ENCODE measurements at places on chromosomes 3 and 15.

DNA sequence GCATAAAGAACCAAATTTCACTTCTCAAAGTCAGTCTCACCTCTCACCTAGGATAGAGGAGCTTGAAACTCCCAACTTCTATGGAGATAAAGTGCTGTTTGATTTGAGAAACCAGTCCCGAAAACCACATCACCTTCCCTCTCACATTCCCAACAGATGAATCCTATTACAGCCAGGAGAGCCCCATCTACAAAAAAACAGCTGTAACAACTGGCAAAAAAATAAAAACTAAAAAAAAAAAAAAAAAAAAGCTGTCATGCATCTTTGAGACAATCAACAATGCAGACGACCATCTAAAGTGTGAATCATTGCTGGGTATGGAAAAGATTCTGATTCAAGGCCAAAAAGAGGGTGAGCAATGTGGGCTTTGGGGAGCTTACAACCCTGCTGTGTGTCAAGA lies 23.8 kb downstream of the HOMER2 start:
- no peak for DNase-seq

DNA sequence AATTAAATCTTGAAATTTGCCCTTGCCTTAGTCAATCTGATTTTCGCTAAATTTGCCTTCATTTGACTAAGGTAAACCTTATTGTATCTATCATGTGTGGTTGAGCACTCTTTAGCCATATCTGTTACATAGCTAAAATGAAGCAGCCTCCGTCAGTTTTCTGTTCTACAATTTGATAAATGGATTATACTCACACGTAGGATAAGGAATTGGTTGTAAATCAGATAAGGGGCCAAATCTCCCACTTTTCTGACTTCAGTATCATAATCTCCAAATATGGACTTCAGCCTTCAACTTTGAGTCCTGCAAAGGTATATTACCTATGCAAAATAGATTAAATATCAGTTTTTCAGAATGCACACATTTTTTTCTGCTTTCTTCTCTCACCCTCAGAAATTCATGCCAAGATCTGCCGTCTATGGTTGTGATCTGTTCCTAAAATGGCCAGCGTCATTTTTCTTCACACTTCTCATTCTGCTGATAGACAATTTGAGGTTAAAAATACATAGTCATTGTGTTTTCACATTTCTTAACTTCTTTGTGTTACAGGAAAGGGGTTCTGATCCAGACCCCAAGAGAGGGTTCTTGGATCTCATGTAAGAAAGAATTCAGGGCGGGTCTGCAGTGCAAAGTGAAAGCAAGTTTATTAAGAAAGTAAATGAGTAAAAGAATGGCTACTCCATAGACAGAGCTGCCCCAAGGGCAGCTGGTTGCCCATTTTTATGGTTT lies 36.9 kb downstream of the RAB8B start:
- DNase-seq, result no peak

DNA sequence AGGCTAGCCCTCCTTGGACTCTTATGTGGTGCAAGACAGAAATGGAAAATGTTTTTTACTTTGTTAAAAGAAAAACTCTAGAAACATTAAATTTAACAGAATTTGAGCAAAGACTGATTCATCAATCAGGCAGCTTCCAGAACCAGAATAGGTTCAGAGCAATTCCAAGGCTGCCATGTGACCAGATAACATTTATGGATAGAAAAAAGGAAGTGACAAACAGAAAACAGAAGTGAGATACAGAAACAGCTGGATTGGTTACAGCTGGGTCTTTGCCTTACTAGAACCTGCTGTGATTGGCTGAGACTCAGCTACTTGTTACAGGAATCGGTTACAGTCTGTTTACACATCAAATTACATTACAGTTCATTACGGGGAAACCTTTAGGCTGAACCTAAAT lies 22.5 kb upstream of the OTOL1 start:
- no peak for DNase-seq

DNA sequence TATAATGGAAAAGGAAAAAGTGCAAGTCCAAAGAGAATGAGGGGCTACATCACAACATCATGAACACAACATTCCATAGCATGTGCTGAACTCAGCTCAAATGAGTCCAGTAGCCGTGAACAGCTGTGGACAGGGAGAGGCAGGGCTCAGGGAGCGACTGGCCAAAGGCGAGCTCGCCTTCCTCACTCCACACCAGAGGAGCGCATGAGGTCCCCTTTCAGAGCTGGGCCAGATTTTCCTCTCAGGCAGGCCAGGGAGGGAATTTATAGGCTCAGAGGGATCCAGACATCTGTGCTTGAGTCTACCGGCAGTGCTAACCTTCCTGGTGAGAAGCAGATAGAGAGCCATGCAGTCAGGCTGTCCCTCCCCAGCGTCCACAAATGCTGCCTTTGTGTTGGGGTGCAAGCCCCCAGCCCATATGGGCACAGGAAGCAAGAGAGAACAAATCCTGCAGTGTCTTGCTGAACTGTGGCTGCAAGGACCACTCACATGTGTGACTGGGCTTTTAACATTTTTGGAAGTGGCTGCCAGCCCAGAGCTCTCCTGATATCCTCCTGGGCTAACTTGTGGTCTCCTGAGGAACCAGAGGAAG lies 32.5 kb downstream of the ARHGEF3 start:
- no peak for DNase-seq

GRCh38 chr15:37837276-37837675 lies 97.2 kb upstream of the TMCO5A start:
- DNase-seq, result no peak

GRCh38 chr3:140585828-140586227 lies 92.0 kb upstream of the TRIM42 start:
- DNase-seq, result no peak

GRCh38 chr3:13879946-13880810 lies at the start of gene WNT7A:
Gene WNT7A (minus strand): TSS chr3:13880071. CDS start chr3:13879816, 255 bp downstream.
- peak; percentile 77 for DNase-seq

- no peak for DNase-seq
These were observed 60.8 kb upstream of the ARHGEF26 start for GRCh38 chr3:154060238-154061000.

GRCh38 chr15:64842096-64842939 lies 603 bp downstream of the PLEKHO2 start:
- peak; percentile 41 for DNase-seq

DNA sequence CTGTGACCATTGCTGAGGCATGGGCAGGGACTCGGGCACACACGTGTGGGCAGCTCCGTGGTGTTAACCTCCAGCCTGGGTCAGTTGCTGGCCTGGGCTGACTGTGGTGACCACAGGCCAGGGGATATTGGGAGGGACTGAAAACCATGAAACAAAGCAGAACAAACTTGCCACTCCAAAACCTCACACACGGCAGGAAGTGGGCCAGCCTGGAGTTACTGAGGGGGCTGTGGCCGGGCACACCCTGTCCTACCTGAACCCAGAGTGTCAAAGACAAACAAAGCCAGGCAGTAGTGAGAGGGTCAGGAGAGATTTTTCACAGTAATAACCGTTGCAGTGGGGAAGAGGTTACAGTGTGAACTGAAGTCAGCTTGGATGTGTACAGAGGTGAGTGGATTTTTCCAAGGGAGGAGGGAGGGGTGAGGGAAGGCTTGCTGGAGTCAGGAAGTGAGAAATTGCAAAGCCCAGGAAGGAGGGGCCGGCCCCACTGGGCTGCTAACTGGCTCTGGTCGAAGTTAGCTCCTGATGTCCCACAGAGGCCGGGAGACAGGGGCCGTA lies 40.0 kb upstream of the ATP10A start:
- DNase-seq, result no peak

GRCh38 chr15:35145336-35145735 lies 60.2 kb upstream of the NANOGP8 start:
- DNase-seq, result no peak

DNA sequence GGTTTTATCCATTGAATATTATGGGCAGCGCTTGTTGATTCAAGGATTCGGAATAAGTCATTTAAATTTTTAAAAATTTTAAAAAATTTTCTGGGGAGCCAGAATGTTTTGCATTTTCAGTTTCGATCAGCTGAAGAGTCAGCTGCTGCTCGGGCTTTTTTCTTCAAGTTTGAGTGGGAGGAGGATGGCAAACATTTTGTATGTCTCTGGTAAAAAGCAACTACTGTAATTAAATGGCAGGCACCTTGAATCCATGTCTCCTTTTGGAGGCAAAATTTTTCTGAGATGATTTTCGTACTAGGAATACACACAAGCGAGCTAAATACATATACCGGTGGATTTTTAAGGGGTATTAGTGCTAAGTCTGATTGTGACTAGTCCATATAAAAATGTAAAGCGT lies 612 bp downstream of the C3orf38 start:
- DNase-seq, result peak; percentile 43

GRCh38 chr3:136279092-136279491 lies 29.0 kb downstream of the PCCB start:
- no peak for DNase-seq

DNA sequence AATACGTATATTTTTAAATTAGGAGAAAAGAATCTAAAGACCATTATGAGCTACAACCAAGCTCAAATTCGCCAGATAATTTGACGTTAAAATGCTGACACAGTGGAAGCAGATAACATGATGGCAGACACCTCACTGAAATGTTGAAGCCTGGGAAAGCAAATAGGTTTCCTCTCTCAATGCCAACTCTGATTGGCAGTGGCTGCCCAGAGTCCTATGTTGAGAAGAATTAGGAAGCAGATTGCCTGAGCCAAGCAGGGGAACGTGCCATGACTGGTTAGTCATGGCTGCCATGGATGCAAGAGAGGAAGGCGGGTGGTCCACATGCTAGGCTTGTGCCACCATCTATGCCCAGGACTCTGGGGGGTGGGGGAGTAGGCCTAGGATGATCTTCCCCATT lies 3.2 kb downstream of the UNC45A start:
- DNase-seq, result no peak

DNA sequence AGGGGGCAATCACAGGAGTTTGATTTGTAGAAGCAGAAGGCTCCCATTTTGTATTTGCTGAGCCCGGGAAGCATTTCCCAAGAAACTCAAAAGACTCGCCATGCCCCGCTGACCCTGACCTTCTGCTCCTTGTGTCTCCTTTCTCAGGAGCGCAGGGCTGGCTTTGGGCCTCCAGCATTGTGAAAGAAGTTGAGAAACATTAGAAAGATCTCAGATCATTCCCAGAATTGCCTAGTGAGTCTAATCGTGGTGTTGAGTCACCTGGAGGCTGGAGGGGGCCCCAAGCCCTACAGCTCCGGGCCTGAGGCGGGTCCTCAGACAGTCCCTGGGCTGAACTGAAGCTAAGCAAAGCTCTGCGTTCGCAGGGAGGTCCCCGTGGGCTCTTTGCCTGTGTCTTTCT lies 10.9 kb upstream of the PIGZ start:
- no peak for DNase-seq

DNA sequence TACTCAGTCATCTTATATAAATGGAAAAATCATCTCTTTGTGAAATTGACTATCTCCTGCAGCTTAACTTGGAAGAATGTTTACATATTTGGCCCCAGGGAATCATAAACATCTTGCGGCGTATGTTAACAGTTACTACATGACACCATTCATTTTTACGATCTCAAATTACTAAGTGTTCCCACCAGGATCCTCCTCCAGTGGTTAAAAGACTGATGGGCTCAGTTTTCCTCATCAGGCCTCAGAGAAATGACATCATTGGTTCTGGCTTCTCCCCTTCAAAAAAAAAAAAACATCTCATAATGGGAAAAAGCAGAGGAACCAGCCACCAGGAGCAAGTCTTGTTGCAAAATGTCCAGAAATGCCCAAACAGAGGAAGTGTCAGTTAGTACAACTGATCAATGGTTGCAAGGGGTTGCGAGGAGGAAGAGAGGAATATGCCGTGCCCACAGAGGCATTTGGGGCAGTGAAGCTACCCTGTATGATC lies 70.5 kb upstream of the LIPC start:
- DNase-seq, result no peak

DNA sequence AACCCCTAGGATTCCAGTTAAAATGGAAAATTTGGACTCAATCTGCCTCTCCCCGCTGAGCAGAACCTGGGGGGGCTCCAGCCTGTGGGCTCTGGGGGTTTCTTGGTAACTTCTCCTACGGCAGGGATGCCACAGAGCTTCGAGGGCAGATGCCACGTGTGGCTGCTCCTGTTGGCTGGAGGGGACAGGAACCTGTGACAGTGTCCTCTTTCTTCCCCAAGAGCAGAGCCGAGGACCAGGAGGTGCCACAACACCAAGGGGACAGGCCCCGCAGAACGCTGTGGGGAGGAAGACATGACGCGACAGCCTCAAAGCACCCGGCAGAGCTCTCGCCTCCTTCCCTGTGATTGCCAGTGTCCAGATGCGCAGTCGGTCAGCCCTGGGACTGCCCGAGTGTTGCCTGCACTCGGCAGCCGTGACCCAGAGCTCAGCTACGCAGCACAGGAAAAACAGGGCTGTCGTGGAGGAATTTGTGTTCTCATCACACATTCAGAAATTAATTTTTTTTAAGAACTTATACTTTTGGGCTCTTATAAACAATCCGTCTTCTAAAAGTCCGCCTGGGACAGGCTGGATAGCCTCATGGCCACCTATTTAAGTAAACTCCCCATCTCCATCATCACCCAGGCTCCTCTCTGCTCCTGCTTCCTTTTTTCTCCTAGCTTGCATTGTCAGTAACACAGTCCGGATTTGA lies 131.9 kb upstream of the MEF2A start:
- DNase-seq, result no peak

DNA sequence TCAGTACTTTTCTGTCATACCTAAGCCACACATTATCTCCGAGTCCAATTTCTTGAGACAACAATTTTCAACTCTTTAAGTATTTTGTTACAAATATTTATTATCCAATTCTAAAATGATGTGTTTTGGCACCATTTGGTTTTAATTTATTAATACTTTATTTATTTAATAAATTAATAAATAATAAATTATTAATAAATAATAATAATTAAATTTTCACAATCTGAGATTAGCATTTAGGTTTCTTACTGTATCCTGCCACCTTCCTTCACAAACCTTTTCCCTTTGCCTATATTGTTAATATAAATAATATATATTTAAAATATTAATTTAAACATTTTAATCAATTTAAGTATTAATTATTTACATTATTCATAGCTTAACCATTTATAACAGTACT lies 23.9 kb downstream of the TMEM207 start:
- no peak for DNase-seq

- no peak for DNase-seq
These were observed 82.0 kb downstream of the NR2E3 start for GRCh38 chr15:71892335-71892734.

DNA sequence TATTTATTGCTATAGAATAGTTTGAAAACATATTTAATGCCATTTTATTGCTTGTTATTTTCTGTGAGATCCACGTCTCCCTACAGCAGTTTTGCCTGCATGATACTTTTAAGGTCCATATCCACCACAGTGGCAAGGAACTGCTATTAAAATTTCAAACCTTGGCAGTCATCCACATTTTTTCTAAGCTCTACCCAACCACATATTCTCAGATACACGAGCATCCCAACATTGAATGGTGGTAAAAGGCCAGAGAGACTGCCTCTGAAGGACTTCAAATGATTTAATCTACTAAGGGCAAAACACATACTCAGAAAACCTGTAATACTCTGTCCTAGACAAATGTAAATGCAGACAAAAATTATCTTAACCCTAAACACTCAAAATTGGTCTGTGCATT lies 173.1 kb downstream of the ERC2 start:
- DNase-seq, result no peak

DNA sequence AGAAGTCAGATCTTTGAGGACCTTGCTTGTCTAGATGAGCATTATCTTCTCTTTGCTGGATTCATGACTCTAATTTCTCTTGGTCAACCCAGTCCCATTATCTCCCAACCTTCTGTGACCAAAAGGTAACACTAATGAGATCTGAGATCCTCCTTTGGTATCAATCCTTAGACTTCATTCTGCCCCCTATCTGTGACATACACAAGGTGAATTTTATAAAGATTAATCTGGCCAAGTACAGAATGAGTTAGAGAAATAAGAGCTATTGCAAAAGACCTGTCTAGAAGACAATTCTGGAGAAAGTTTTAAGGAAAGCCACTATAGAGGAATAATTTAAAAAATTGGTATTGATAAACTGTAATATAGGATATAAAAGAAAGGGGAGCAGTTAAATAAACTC lies 113.8 kb upstream of the KCNMB2 start:
- DNase-seq, result no peak

Measured in activated CD4-positive, alpha-beta memory T cell treated with anti-CD3 and anti-CD28 coated beads for 36 hours (primary cell).